ENCODE measurements at places on chromosomes 11 and 22.

DNA sequence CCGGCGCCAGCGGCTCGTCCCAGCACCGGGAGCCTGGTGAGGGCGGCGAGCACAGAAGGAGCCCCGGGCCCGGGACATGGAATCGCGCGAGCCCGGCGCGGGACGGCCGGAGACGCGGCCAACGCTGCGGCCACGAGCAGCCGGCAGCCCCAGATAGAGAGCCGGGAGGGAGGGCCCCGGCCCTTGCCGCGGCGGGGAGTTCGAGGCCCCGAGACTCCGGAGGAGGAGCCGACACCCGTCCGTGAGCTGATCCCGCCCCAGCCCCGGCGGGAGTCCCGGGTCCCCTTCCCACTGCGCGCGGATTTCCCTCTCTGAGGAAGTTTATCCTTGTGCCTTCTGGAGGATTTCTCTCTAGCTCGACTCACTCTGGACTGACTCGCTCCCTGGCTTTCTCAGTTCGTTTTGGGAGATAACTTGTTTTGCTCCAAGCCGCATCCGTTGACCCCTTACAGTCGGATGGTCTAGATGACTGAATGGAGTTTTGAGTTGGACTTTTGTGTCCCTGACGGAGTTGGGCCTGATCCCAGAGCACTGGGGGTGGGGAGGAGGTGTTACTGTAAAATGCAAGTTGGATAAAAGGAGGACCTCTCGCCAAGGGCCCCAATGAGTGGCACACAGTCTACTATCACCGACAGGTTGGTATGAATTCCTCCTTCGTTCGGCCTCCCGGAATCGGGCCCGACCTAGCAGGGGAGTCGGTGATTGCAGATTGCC is 585 bp downstream of the ARHGEF12 start:
- DNase-seq = no peak

GRCh38 chr11:126403658-126404057 is 48.2 kb downstream of the ST3GAL4 start:
- DNase-seq = no peak

DNA sequence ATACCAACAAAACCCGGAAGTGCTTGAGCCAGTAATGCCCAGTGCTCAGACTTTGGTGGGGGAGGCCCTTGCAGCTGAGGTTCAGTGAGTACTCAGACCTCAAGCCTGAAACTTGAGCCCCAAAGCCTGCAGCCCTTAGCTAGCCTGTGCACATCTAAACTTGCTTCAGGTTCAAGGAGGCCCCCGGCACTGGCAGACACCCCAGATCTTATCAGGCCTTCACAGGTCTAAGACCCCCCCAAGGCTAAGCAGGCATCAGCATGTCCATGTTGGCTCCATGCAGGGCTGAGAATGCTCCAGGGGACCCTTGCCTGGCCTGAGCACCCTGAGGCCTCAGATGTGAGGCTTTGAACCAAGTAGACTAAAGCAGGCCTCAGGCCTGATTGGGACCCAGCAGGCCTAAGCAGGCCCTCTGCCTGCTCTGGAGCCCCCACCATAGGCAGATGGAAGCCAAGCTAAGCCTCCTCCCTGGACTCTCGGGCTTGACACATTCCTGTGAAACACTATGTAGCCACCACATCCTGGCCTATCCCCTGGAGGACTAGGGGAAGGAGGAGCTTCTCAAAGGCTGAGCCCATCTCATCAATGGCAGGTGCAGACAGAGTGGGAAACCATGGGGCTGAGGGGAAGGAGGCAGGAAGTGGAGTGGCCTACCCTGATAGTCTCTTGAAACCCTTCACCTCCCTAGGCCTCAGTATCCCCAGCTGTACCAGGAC is 1.2 kb upstream of the CASTOR1 start:
- no peak for DNase-seq

DNA sequence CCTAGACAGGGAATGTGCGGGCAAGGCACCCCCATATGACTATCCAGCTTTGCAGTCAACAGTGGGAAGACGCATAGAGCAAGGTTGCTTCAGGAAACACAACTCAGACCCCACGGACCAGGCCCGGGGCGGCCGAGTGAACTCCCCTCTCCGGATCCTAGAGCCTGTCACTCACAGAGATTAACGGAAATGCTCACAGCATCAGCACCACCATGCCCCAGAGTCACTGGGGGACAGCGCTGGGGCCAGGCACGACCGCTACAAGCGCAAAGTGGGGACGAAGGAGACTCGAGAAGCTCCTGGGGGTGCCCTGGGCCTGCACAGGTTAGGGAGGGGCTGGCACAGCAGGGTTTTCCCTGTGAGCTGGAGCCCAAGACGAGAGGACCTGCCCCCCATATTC is 15.9 kb downstream of the MACROD1 start:
- DNase-seq = no peak

GRCh38 chr11:26622181-26622580 is 50.1 kb upstream of the MUC15 start:
- DNase-seq = no peak

DNA sequence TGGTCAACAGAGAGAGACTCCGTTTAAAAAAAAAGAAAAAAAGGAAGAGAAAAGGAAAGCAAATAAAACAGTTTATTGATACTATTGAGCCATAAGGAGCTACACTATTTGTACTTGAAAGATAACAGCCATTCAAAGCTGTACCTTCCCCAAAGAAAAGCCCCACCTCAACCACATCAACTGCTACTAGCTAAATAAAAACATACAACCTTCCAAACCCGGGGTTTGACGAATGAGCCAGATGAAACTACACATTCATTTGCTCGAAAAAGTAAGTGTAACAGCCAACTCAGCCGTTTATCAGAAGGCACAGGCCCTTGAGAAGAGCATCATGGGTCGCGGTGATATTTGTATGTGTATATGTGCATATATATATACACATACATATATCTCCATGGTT is 78.4 kb downstream of the SIK3 start:
- no peak for DNase-seq

- no peak for DNase-seq
These were observed 25.5 kb upstream of the TXNRD2 start for GRCh38 chr22:19966908-19967750.

- no peak for DNase-seq
These were observed 244.7 kb downstream of the ETS1 start for GRCh38 chr11:128342511-128343134.

- DNase-seq = no peak
These were observed 261.0 kb downstream of the BRD1 start for GRCh38 chr22:49566693-49567092.

DNA sequence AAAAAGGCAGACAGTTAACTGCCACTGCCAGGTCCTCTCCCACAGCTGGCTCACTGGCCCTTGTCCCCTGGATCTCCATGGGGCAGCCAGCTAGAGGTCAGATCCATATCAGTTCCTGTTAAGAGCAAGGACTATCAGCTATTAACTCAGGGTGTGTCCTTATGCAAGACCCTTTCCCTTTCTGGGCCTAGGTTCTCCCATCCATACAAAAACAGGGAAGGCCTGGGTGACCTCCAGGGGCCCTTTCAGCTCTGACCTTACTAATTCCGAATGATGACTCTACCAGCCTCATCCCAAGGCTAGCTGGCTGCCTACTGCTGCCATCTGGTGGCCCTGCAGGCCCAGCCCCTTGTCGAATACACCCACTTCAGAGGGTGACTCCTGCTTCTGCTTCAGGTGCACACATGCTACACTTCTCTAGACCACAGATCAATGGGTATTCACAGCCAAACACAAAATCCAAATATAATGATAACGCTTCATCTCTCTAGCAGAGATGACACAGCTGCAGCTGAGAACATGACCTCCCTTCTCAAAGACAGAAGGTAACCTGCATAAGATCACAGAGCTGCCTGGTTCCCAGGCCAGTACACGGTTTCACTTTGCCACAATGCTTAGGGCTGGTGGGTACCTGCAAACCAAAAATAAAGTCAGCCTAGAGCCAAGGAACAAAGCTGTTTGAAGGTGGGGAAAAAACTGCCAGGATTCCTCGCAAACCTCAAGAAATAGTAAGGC is 34.1 kb downstream of the SERGEF start:
- no peak for DNase-seq

GRCh38 chr11:36399236-36399635 is 103.1 kb downstream of the PRR5L start:
- no peak for DNase-seq

GRCh38 chr22:33470456-33470855 is 412.3 kb upstream of the SYN3 start:
- DNase-seq = no peak

DNA sequence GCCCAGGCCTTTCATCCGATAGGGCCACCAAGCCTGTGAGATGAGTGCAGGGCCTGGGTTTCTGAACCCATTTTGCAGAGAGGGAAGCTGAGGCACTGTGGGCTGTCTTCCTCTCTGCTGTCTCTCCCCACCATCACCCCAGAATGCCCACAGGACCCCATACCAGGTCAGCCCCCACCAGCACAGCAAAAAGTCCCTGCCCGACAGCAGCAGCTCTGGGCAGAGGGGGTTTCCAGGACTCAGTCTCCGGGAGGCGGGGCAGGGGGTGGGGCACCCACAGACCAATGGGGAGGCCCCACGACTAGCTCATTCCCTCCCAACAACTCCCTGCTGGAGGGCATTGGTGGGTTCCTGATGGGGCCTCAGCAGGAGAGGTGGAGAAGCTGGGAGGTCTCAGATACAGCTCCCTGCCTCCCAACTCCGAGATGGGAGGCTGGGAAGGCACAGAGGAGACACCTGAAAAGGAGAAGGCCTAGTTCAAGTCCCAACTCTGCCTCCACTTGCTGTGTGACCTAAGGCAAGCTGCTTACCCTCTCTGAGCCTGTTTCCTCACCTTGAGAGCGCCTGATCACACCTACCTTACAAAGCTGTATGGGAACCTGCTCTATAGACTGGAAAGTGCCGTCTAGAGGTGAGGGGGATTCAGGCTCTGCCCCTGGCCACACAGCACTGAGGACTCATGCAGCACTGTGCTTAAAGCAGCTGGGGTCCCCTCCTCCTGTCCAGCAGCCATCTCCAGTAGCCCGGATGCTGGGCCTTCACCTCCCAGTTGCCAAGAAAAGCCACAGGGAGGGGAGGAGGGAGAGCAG is 3.5 kb downstream of the CBX7 start:
- DNase-seq = no peak

DNA sequence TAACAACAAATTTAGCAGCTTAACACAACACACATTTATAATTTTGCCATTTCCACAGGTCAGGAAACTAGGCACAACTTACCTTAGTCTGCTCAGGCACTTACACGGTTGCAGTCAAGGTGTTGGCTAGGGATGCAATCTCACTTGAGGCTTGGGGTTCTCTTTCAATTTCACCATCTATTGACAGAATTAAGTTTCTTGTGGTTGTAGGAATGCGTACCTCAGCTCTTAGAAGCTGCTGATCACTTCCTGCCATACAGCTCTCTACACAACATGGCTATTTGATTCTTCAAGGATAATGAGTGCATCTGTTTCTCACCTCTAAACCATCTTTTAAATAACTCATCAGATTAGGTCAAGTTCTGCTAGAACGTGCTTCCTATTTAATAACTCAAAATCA is 968.1 kb downstream of the LRRC4C start:
- no peak for DNase-seq

DNA sequence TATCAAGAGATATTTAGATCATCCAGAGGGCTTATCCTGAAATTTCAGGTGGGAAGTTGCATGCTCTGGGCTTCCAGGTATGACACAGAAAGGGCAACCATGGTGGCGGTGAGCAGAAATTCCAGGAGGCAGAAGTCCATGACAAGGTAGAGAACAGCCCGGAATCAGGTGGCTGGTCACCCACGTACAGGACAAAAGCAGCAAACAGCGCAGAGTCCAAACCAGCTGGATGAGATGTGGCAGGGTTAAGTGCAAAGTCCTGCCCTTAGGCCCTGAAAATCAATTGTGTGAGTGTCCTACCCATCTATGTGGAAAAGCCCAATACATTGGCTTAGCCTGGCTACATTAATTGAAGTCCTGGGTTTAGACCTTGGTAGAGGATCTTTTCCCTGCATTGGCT is 11.6 kb downstream of the PPFIBP2 start:
- DNase-seq = no peak

- DNase-seq = no peak
These were observed 135.8 kb downstream of the TRIM44 start for GRCh38 chr11:35798423-35798822.

All from SIG-M5 (cell line).